ENCODE measurements at places on chromosomes 6 and 20.

GRCh38 chr6:143522039-143522600 is 10.6 kb upstream of the FUCA2 start:
- no peak for DNase-seq

- no peak for DNase-seq
Observed at GRCh38 chr6:108771421-108771820, 76.8 kb upstream of the ARMC2 start.

- no peak for DNase-seq
Observed at GRCh38 chr6:16183187-16183664, 54.3 kb downstream of the MYLIP start.

GRCh38 chr6:64220801-64221200 is 585.2 kb downstream of the PHF3 start:
- no peak for DNase-seq

DNA sequence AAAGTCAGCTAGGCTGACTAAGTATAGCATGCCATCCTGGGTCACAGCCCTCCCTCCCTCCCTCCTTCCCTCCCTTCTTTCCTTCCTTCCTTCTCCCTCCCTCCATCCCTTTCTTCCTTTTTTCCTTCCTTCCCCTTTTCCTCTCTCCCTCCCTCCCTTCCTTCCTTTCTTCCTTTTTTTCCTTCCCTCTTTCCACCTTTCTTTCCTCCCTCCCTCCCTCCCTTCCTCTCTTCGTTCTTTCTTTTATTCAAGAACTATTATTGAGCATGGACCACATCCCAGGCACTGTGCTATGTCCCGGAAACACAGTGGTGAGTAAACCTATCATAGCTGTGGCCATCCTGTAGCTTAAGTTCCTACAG is 106.2 kb upstream of the BACH2 start:
- no peak for DNase-seq

DNA sequence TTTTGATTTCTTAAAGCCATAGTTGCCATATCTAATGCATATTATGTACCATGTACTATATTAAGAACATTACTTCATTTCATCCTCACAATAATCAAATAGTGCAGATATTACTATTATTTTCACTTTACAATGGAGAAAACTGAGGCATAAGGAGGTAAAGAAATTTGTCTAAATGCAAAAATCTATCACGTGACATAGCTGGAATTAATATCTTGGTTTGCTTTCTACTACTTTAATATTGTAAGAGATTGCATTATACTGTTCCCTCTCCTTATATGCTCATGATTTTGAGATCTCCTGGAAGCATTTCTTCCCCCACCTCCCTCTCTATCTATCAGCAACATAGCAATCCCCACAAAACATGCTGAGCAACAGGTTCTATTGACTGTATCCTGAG is 330.8 kb upstream of the SPTLC3 start:
- no peak for DNase-seq

DNA sequence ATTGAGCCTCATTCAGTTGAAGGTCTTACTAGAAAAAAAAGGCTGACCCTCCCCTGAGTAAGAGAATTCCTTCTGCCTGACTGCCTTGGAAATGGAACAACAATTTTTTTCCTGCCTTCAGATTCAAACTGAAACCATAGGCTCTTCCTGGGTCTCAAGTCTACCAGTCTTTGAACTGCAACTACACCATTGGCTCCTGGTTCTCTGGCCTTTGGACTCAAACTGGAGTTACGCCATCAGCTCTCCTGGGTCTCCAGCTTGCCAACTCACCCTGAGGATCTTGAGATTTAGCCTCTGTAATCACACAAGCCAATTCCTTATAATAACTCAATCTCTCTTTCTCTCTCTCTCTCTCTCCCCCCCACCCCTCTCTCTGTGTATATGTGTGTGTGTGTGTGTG is 36.0 kb upstream of the SNX9 start:
- DNase-seq: no peak

- DNase-seq: no peak
Observed at GRCh38 chr6:166747644-166748595, 120.9 kb upstream of the RPS6KA2 start.

DNA sequence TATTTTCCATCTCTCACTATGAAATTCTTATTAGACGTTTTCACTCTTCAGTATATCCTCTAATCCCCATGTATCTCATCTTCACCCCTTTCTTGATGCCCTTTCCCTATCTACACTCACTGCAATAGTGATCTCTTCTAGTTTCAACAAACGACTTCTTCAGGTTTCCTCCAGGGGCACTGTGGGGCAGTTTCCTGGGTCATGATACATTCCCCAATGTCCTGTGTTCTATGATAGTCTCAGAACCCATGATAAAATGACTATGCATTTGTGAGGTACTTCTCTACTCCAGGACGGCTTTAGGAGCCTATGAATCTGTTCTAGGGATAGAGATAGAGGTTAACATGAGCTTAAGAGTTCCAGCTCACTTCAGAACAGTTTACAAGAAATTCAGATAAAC is 183.3 kb downstream of the FOXC1 start:
- no peak for DNase-seq

DNA sequence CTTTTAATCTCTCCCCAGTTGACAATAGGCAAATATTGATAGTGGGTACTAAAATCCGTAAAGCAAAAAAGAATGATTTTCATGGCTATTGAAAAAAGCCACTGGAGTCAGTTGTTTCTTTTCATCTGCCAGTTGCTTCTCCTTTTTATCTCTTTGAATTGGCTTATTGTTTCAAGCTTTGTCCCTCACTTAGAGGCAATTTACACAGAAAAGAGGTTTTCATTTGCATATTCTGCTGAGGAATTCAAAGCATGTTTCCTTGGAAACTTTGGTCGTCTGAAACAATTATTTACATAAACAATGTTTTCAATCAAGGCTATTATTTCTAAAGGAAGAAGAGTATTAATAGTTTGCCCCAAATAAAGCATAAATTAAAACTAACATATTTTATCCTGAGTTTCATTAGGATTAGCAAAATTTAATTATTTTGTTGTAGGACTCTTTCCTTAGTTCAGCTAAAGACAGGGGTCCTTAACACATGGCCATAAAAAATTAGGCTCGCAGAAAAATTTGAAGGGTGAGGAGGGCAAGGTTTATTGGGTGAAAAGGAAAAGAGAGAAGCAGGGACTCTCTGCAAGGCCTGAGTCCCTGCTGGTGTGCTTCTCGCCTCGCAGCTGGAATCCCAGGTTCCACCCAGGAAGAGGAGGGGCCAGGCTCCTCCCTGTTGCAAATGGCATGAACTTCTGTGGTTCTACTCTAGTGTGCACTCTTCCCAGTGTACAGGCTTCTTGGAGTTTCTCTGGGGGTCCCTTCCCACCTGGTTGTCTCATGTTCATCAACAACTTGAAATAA is 138.8 kb upstream of the LAMA2 start:
- no peak for DNase-seq

GRCh38 chr6:2733736-2734480 is 16.8 kb downstream of the MYLK4 start:
- DNase-seq: no peak

- DNase-seq: no peak
Observed at GRCh38 chr6:119197271-119197670, 118.8 kb upstream of the FAM184A start.

DNA sequence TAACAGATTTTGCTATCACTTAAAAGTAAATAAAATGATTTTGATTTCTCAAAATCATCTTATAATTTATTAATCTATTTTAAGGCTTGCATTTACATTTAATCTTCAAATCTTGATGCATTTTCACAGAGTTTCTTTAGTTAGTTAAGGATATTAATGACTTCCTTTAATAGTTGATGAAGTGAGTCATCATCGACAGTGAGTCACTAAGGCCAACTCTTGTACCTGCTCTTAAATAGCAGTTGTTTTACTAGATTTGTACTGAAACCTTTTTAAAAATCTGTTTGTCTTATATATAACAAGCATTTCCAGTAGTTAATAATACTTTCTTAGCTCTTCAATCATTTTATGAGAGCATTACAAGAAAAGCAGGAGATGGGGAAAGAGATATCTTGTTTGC is 191.7 kb downstream of the ESR1 start:
- DNase-seq: no peak

DNA sequence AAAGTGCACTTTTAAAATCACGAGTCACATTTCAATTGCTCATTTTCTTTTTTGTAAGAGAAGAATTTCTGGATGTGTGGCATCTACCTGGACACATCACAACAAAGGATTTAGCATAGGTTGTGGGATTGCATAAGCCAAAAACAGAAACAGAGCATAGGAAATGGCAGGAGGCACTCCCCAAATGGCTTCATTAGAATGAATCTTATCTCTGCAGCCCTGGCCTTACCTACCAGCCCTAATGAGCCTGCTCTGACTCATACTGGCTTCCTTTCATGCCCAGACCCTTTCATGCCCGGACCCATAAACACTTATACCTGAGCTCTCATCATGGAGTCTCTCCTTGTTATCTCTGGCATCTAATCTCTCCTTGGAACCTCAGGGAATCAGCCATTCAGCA is 23.9 kb upstream of the SPTLC3 start:
- DNase-seq: no peak

DNA sequence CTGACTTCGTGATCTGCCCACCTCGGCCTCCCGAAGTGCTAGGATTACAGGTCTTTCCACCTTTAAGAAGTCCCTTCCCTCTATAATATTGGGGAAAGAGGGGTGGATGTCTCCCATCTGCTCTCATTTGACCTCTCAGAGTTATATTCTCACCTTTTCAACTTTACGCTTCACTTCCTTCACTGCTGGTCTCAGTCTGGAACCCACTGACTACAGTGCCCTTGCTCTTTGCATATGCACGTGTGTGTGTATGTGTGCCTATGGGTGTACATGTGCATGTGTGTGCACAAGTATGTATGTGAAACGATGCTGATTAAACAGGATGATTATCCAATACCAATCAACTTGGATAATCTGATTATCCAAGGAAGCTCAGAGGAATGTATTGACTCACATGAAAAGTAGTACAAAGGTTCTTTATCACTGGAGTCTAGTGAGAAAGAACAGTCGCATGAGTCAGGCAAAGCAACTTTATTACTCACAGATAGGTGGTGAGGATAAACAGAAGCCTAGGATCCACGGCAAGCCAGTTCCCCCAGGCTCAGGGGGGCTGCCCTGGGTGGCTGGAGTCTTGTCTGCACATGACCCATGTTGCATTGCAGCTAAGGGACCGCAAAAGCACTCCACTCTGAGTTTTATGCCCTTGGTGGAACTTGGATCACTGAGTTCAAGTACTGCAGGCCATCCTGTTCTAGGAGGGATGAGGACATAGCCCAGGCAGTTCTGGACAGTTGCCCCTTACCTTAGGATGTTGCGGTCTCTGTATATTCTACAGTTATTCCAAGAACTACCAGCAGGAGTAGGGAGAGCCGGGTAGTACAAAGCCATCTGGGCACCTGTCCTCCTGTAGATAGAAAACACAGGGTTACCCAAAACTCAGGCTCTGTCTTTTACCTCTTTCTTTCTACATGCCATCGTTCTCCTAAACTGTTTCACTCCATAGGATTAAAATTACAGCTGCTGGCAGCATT is 50.9 kb downstream of the SNRNP48 start:
- no peak for DNase-seq

DNA sequence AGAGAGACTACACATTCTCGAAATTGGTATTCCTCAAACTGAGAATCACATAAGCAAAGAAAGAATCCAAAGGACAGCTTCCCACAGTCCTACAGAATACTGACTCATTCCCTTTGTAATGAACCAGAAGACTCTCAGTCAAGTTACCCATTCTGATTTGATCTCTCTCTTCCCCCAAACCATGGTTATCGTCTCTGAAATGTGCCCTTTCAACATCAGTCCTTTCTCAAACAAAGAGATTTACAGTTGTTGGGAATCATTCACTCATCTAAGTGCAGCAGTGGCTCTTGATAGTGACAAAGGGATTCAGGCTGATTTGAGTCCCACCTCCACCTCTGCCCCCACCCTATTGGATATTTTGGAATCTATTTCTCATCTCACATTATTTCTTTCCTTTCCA is 15.0 kb upstream of the RSPO3 start:
- DNase-seq: no peak

DNA sequence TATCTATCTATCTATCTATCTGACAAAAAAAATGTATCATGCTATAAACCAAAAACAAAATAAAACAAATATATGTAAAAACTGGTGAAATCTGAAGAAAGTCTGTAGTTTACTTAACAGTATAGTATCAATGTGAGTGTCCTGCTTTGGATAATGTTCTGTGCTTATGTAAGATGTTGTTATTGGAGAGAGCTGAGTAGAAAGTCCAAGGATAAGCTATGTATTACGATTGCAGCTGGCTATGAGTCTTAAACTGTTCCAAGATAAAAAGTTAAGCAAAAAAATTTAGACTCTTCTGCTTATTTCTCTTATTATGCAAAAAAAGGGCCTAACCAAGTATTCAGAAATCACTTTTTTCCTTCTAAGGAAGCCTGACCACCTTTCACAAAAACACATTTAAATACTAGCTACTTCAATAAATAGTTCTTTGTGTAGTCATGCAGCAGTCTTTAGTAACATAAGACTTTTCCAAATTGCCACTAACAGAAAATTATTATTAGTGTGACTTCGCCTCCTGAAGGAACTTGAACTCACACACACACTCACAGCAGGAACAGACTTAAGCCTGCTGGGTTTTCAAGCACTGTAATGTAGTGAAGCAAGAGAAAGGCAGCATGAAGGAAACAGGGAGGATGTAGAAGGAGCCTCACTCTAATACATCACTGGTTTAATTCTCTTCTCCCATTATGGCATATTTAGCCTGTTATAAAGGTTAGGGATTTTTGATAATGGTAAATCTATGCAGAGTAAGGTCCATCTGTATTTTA is 265.8 kb upstream of the GJE1 start:
- no peak for DNase-seq

DNA sequence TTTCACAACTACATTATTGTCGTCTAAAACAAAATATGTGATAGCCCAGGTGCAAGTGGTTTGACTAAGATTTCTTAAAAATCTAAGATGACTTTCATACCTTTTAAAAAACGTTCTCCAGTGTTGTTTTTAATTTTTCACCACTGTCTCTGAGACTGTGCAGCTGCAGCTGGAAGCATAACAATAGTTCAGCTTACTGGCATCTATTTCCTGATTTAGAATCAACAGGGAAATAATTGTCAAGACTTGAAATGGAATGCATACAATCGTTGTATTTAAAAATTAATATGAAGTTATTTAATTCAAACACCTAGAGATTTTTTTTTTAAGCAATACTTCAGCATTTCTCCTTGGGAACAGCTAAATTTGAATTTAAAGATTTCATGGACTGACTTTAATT is 982.0 kb upstream of the EPHA7 start:
- no peak for DNase-seq

GRCh38 chr6:19715167-19715551 is 122.0 kb upstream of the ID4 start:
- DNase-seq: no peak

DNA sequence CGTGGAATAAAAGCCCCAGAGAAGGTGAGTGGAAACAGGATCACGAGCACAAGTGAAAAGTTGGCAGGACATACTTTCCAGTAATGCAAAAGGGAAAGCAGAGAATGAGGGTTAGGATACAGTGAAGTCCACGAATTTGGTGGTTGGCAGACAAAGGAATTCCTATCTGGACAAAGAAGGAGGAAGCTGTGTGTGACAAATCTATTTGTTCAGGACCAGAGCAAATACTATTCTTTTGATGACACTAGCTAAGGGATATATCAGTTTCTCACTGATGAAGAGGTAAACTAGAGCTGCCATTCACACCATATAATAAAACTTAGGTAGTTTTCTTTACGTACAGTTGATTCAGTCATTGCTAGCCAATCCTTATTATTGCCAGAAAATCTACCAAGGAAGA is 156.8 kb upstream of the GRIK2 start:
- DNase-seq: no peak

GRCh38 chr6:167746975-167747374 is 79.7 kb upstream of the AFDN start:
- DNase-seq: no peak

- DNase-seq: no peak
Observed at GRCh38 chr20:53707371-53708055, 113.9 kb upstream of the ZNF217 start.

GRCh38 chr6:140276133-140276532 is 901.7 kb upstream of the CITED2 start:
- DNase-seq: no peak

Data from stimulated activated CD8-positive, alpha-beta memory T cell treated with anti-CD3 and anti-CD28 coated beads, Interleukin-4, amount 100 ng/mL, for 1 hour (primary cell).